Forelimb muscle (tissue), 1 donor: ENCODE measurements at places on chromosomes 1 and 21. TPM values are rescaled to one million over a fixed set of nuclear protein-coding genes. Genes with fewer than 3 reads are reported as not detected.

- no peak for DNase-seq
These were observed 179.5 kb downstream of the LRRC7 start for GRCh38 chr1:69747207-69747606.

DNA sequence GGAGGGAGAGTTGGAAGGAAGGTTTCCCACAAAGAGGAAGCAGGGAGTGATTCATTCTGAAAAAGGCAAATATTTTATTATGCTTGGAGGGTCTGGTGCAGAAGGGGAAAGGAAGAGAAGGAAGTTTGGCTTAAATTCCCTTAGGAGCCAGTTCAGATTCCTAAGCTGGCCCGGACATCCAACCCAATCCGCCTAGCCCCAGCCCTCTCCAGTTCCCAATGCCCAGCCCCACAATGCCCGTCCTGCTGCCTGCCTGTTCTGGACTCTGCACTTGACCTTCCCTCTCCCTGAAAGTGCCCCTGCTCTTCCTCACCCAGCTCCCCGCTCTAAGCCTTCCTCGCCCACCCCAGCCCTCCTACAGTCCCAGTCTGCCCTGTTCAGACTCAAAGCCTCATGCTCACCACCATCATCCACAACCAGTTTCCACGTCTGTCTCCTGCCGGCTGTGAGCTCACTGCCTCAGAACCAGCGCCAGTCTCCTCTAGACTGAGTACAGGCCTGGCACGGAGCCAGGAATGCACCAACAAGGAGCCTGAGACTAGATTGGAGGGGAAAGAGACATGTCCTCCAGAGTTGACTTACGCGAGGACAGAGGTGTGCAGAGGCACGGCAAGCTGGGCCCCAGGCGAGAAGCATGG, 18.9 kb downstream of the CAPN2 start:
- DNase-seq = no peak

GRCh38 chr1:170310951-170311350, 165.2 kb downstream of the NTMT2 start:
- DNase-seq = no peak

- DNase-seq = no peak
These were observed 4.3 kb upstream of the NR1I3 start for GRCh38 chr1:161242313-161242712.

- no peak for DNase-seq
These were observed 1.1 kb downstream of the MGST3 start for GRCh38 chr1:165632152-165632469.

DNA sequence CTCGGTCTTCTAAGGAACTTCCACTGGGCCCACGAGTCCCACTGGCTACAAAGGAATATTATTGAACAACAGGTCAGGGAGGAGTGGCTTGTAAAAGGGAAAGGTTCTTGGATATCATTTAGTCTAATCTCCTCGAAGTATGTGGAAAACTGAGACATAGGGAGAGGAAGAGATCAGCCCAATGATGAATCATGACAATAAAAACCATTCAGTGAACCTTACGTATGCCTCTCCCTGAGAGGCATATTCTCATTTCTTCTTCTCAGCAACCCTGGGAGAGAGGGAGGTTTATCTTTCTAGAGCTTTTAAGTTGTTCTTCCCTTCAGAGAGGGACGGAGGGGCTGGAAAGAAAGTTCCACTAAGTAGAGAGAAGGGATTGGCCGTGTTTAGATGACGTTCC, 5.3 kb upstream of the MOB3C start:
- no peak for DNase-seq

GRCh38 chr1:157574836-157575235, 22.5 kb upstream of the FCRL5 start:
- DNase-seq = no peak

- DNase-seq = no peak
These were observed at the start of gene GPR137B for GRCh38 chr1:236142253-236143103. GPR137B (plus strand) TSS chr1:236142539; CDS start chr1:236142623, 84 bp downstream.

DNA sequence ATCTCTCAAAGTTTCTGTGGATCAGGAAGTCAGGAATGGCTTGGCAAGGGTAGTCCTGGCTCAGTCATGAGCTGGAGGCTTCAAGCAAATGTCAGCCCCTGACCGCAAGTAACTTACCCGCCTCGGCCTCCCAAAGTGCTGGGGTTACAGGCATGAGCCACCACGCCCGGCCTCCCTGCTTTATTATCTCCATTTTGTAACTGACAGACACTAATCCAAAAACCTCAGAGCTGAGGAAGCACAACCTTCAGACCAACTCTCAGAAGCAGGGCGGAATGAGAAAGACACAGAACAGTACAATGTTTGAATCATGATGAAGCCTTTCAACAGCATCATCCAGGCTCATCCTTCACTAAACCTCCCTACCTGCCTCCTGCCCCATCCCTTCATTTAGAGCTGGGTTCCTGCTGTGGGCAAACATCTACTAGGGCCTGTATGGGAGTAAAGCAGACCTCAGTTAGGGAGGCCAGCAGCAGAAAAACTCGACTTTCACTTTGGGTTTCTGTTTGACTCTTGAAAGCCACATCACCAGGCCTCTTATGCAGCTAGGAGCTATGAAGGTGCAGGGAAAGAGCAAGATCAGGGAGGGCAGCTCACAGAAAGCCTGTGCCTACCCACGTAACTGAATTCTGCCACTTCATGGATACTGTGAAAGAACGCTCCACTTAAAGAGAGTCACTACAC, 84.4 kb upstream of the RAB4A start:
- no peak for DNase-seq

- DNase-seq = no peak
These were observed 176.9 kb upstream of the CAMK1G start for GRCh38 chr1:209406595-209406994.

DNA sequence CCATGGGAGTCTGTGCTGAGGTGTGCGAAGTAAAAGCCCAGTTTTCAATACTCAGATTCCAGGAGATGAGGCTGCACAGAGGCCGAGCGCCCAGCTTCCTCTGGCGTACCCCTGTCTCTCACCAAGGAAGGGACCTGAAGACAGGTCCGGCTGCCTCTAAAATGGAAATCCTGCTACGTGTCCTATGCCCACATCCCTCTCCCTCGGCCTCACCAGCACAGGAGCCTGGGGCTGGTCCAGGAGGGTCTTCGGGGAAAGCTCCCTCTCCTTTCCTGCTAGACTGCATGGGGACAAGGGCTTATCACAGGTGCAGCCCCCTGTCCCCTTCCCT, 392 bp downstream of the MRPL55 start:
- no peak for DNase-seq

DNA sequence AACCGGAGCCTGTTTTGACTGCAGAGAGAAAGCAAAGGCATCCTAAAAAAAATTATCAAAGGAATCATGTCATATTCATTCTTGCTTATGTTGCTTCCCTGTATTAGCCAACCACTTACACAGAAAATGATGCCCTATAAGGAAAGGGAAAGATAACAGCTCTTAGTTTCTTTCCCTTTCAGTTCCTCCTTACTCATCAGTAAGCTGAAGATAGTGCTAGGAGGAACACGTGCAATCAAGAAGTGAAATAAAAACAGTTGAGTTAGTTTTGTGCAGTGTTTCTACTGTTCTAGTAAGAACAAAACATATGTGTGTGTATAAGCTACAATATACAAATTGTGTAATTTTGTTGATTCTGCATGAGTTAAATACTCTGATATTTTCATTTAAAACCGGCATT, 45.3 kb upstream of the MTF2 start:
- no peak for DNase-seq

GRCh38 chr1:82273816-82274215, 473.1 kb downstream of the ADGRL2 start:
- no peak for DNase-seq

DNA sequence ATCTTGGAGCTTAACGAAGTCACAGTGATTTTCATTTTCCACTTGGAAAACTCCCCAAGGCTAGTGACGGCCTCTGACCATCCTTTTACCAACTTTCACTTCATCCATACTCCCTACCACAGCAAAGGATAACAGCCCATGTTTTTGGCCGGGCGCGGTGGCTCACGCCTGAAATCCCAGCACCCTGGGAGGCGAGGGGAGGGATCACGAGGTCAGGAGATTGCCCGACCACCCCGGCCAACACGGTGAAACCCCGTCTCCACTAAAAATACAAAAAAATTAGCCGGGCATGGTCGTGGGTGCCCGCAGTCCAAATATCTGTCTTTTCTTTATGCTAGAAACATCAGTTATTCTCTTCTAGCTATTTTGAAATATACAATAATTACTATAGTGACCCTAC, 7.3 kb downstream of the ASPM start:
- DNase-seq = no peak

DNA sequence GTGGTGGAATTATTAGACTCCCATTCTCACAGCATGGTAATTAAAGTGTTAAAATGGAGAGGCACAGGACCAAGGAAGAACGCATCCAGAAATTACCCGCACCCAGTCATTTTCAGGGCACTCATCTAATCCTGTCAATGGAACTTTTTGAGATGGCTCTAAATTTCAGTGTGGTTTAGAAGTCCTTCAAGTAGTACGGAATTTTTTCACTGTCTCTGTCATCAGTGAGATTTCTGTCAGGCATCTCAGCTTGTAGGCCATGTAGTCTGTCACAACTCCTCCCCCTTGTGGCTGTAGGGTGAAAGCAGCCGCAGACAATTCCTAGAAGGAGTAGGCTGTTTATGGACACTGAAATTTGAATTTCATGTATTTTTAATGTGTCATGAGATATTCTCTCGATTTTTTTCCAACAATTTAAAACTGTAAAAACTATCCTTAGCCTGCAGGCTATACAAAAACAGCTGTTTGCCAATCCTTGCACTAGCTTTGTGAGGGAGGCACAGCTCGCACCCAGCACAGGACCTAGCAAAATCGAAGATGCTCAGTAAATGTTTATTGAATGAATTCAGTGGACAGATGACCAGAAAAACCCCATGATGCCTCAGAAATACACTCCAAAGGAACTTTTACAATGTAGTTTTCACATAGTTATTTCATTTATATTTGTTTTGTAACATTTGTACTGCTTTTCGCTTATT, 6.6 kb upstream of the NUP133 start:
- no peak for DNase-seq

DNA sequence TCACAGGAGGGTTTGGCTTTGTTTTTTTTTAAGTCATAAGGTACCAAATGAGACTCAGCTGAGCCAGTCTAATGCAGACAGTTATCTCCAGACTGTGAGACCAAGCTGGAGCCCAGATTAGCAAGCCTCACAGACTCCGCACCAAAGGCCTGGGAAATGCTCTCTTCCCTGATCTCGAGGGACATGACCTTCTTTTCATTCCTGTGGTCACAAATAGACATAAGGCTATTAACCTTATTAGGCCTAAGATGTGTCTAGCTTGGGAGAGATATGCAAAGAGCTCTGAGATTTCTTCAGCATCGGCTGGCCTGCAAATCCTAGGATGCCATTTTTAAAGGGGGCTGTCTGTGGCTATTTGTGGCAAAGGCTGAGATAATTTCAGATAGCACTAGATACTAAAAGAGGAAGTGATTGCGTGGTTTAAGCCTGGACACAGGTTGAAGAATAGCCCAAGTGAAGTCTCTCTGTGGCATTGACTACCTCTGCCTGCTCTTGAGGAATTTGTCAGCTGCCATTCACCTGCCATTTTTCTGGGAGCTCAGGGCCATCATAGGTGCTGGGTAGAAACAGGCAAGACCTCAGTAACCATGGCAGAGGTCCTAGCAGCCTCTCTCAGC, 301.3 kb downstream of the SIPA1L2 start:
- DNase-seq = no peak

- no peak for DNase-seq
These were observed 27.7 kb downstream of the STYXL2 start for GRCh38 chr1:167121375-167122120.

GRCh38 chr1:228802386-228803220, 67.3 kb downstream of the RHOU start:
- peak; percentile 46 for DNase-seq

DNA sequence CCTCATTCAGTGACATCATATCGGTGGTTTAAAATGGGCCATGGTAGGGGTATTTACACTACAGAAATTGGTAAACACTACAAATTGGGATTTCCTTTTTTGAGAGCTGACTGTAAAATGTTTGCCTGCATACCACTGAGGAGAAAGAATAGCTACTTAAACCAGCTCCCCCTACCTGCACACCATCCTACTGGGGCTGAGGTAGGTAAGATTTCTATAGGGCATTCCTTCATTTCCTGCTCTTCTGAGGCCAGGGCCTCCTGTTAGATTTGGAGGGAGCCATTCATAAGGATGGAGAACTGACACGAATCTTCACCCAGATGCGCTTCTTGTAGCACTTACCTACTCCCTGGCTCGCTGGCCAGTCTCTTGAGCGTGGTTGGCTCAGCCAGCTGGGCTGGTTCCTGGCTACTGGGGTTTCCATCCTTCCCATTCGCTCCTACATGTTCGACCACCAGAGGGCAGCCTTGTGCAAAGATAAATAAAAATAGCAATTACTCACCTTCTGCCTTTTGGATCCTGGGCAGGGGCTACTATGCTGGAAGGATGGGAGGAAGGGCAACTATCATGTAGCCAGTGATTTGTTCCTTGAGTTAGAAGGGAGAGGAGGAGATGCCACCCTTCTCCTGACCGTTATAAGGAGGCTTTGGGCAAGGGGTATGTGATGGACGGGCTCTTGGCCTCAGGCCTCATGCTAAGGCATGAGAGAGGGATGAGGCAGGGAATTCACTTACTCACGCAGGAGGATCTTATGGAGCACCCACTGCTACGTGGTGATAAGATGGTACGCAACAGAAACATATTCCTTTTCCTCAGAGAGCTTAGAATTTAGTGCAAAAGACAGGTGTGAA, 10.7 kb downstream of the OPTC start:
- no peak for DNase-seq

- no peak for DNase-seq
These were observed 4.7 kb downstream of the MR1 start for GRCh38 chr1:181038399-181038873.

DNA sequence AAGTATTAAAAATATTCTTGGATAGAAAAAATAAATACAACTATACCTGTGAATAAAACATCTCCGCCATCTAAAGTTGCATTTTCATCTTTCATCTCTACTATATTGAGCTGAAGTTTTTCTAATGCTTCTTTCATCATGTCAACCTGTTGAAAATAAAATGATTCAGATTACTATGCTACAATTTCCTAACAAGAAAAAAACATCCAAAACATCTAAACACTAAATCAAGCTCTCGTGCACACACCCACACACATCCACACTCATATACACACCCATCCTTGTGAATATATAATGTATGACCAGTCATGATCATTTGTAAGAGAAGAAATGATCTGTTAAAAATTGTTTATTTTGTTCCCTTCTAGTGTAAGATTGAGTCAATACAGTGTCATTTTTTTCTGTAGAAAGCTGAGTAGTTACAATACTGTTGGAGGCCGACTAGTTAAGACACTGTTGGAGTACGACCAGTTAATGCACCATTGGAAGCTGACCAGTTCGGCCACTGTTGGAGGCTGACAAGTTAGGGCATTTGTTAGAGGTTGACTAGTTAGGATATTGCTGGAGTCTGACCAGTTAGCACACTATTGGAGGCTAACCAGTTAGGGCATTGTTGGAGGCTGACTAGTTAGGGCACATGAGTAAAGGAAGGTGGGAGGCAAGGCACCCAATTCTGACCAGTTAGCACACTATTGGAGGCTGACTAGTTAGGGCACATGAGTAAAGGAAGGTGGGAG, 82.4 kb upstream of the BCL10 start:
- DNase-seq = no peak

Gene SLC9C2
- polyA plus RNA-seq = not detected

Gene GSTM2
- 190 TPM for polyA plus RNA-seq

Gene F3
- 2.2 TPM for polyA plus RNA-seq

Gene CFHR2
- not detected for polyA plus RNA-seq

Gene FAM177B
- polyA plus RNA-seq = 0.25 TPM

Gene COP1
- 32.8 TPM for polyA plus RNA-seq

Gene IGSF9
- polyA plus RNA-seq = 0.28 TPM

Gene ITLN2
- polyA plus RNA-seq = not detected

Gene GUCA2B
- not detected for polyA plus RNA-seq
